ENCODE measurements at places on chromosomes 1 and 21.

GRCh38 chr1:228315945-228316588, 90.6 kb downstream of the TRIM11 start:
- DNase-seq = no peak

GRCh38 chr21:38323721-38324531, 67.1 kb downstream of the KCNJ15 start:
- peak; percentile 75 for DNase-seq

GRCh38 chr1:13616234-13616633, 32.6 kb downstream of the PDPN start:
- DNase-seq = no peak

DNA sequence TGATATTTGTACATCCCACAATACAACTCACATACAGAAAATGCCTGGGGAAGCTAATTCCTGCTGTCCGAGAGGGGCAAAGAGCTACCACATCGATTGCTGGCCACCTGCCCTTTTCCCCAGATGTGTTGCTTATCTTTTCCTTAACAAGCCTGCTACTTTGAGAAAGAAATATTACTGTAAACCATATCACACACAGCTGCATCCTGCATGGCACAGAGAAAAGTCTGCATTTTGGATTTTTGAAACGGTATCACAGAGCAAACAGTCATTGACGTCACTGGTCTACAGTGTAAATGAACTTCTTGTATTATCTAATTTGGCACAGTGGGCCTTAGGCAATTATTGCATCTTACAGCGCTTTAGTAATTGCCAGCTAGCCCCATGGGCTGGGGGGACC, 164.7 kb downstream of the CLIC6 start:
- DNase-seq = no peak

DNA sequence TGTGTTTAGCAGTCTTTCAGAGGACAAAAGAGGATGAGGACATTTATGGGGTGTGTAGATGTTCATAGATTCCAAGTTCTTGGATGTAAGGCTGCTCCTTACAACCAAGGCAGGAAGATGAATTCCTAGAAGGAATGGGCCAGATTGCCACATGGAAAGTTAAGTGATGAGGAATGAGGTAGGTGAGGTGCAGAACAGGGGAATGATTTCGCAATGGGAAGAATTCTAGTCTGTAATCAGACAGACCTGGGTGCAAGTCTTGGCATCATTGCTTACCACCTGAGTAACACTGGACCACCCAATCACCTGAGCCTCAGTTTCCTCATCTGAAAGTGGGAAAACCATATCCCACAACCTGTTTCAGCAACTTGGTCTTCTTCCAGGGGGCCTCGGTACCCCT, 174.9 kb downstream of the IER5 start:
- no peak for DNase-seq

- no peak for DNase-seq
Observed at GRCh38 chr1:209546390-209547085, 37.0 kb upstream of the CAMK1G start.

DNA sequence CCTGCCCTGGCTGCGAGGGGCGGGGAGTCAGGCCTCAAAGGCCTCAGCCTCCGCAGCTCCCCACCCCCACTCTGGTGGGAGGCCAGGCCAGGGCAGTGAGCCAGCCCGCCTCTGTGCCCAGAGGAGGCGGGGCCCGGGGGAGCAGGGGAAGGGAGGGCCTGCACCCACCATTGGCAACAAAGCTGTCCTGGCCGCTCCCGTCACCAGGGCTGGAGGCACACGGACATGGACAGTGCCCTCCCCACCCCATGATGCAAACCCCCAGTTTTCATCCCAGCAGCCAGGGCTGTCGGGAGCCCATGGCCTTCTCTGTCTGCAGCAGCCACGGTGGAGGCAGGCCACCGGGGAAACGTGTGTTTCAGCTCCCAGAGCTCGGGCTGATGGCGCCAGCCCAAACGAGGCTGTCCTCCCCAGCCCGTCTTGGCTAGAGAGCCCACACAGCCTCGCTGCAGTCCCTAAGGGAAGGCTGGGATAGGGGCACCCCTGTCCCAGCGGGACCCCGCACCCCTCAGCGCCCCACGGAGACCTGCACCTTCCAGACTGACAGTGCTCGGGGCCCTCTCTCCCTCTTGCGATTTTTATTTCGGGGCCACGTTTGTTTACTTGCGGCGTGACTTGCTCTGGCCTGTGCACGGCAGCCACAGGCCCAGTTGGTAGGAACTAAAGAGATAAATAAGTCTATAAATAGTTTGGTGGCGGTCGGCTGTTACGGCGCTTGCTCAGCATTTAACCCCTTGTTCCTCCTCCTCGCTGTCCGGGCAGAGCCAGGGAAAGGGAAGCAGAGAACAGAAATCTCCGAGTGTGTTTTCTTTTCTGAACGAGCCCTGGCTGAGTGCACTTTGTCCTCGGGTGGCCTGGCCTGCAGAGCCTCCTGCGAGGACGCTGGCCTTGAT, 101.8 kb downstream of the PRDM16 start:
- DNase-seq = peak; percentile 62

DNA sequence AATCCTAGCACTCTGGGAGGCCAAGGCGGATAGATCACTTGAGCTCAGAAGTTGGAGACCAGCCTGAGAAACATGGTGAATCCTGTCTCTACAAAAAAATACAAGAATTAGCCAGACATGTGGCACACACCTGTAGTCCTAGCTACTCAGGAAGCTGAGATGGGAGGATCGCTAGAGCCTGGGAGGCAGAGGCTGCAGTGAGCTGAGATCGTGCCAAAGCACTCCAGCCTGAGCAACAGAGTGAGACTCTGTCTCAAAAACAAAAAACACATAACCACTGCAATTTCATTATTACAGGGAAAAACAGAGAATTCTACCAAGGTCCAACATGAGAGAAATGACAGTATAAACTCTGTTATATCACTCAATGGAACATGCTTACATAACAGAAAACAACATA, 4.4 kb upstream of the TOMM20 start:
- no peak for DNase-seq
